CD4-positive, alpha-beta T cell treated with Interferon alpha-2 for 1 hour (primary cell): ENCODE measurements at places on chromosomes 1 and 21.

DNA sequence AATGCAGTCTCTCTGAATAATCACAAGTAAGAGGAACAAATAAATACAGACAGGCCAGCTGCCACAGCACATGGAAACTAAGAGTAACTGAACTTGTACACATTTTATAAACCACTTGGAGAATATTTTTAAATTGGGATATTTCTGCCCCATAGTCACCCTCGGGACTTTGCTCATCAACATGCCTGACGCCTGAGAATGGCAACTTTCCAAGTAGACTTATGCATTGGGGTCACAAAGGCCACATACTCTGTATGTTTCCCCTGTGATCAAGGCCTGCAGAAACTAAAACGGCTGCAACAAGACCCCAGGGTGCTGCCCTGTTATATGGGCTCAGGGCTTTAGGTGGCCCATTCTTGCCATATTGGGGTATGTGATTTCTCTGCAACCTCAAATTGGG, 38.3 kb upstream of the GJA5 start:
- DNase-seq = no peak

DNA sequence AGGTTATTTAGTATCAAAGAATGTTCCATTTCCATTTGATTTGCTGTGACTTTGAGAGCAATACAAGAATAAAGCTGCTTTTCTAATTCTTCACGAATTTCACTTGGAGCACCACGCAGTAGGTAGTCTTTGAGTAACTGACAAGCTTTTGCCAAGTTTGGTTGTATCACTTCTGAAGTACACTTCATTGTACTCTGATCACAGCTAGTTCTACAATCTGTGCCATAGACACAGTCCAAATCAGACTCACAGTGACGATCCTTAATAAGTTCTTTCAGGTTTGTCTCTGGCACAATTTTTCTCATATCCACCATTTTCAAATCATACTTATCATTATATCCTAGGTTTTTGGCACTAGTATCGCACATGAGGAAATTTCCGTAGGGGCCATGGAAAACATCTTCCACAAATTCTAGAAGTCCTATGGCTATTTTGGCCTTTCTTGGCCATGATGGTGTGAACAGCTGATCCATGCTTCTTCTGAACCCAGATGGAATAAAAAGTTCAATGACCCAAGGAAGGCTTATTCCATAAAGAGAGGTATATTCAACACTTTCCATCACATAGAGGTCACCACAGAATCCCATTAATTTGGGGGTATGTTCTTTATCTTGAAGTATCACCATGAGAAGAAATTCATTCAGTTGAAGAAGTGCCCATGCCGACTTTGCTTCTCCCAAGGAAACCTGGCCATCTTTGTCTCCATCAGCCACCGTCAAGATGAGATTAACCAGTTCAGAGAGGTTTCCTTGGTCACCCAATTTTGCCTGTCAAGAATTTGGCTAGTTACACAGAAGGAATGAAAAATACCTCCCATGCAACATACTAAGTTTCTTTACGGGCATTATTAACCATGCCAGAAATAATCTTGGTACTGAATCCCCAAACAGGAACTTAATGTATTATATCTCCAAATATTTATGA, 11.9 kb downstream of the RPL5 start:
- no peak for DNase-seq

DNA sequence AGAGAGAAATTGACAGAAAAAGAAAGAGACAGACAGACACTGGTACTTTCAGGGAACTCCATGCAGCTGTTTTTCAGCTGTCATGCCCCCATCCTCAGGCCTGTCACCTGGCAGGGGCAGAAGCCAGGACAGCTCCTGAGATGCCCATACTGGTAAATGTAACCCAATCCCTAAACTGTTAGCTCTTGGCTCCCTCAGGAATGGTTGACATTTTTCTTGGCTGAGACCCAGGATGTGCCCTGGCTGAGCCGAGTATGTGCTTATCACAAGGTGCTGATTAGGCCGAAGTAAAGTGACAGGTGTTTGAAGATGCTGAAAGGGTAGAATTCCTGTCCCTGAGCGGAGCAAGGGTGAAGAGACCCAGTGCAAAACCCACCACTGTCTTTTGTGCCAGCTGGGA, 50.7 kb downstream of the PGM1 start:
- no peak for DNase-seq

- DNase-seq = no peak
Measured at GRCh38 chr1:48920851-48921250, 144.2 kb upstream of the BEND5 start.

- DNase-seq = no peak
Measured at GRCh38 chr1:209803568-209803967, 2.4 kb downstream of the IRF6 start.

DNA sequence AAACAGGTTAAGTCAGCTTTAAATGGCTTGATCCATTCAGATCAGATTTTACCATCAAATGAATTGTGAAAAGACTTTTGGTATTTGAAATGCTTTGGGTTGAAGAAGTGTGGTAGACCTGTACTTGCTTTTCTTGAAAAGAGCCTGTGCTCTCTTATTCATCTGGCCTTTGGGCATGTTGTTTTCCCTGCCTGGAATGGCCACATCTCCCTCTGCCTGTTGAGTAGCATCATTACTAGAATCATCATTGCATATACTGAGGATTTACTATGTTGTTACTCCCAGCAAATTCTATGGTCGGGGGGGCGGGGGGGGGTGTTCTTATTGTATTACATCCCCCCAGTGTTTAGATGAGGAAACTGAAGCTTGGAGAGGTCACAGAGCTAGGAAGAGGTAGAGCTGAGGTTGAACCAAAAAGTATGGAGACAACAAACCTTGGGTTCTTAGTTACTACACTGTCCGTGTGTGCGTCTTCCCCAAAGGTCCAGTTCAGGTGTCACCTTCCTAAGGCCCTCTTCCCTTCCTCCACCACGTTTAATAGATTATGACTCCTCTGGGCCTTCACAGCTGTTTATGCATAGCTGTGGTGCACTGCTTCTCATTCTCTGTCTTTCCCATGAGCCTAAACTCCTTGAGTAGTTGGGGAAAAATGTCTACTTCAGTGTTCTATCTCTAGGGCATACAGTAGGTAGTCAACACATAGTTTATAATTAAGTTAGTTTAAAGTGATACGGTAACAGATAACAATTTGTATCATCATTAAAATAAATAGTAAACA, 246.4 kb upstream of the HOOK1 start:
- DNase-seq = no peak

GRCh38 chr1:10948463-10948775, 64.0 kb upstream of the TARDBP start:
- DNase-seq = no peak

- DNase-seq = no peak
Measured at GRCh38 chr1:235821361-235821981, 45.2 kb downstream of the LYST start.

DNA sequence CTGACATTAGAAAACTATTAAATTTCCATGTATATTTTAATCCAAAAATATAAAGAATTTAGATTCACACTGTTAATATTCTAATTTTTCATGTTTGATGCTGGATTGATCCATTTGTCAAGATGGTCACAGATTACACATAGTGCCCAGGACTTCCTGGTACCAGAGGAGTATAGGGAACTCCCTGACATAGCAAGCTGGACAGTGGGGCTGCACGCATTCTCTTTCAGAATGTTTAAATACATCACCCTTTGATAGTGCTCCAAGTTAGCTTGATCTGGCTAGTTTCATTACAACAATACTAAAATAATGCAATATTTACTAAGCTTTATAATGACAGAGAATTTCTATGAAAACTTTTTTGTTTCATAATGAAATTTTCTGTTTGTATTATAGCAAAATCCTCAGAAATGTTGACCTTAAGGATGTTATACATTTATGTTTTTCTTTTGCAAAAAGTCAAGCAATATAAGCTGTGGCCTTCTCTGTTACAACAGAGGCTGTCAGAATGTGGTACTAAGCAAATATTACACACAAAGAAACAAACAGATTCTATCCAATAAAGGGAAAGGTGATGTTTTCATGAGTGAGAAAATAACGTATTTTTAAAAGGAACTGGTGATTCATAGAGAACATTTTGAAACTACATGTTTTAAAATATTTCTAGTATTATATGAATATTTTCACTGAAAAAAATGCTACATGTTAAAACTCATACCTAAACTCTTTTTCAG, 84.7 kb downstream of the SLC35F3 start:
- no peak for DNase-seq

DNA sequence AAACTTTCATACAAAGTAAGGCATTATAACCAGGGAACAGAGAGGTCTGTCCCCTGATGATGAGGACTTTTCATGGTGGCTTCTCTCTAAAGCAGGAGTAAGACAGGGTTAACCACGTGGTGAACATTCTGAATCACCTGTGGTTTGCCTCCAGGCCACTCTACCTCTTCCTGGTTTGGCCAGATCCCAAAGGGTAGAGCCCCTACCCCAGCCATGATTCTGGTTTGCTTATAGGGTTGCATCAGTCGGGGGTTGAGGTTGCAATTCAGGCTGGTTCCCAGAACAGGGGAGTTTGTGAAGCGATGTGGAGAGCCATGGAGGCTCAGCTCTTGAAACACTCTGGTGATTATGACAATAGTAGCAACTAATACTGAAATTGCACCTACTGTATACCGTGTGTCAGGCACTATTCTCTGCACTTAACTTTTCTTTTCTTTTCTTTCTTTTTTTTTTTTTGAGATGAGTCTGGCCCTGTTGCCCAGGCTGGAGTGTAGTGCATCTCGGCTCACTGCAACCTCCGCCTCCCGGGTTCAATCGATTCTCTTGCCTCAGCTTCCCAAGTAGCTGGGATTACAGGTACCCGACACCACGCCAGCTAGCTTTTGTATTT, 8.3 kb downstream of the CNR2 start:
- DNase-seq = no peak

- DNase-seq = no peak
Measured at GRCh38 chr1:58592522-58593134, 15.6 kb upstream of the TACSTD2 start.

- DNase-seq = no peak
Measured at GRCh38 chr21:44943686-44944550, 4.1 kb downstream of the SLX9 start.

DNA sequence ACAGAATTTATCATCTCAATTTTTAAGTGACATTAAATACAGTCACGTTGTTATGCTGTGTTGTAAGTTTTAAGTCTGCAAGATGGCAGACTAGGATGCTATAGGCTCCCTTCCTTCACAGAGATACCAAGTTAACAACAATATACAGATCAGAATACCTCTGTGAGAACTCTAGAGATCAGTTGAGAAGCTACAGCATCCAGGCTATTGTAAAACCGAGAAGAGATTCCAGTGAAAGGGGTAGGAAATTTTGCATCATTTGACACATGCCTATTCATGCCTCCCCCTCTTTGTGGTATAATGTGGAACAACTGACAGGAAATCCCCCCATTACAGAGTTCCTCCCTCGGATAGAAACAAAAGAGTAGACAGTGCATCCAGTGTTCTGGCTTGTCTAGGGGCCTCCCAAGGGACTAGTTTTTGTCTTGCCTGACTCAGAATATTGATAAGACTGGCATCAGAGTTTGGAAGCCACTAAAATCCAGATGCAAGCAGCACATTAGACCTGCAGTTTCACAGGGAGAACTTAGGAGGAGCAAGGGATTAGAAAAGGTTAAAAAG, 80.6 kb downstream of the LBR start:
- DNase-seq = no peak

- DNase-seq = no peak
Measured at GRCh38 chr1:109433322-109433721, 7.1 kb upstream of the PSMA5 start.

GRCh38 chr1:154425172-154425571, 20.0 kb downstream of the IL6R start:
- DNase-seq = no peak

DNA sequence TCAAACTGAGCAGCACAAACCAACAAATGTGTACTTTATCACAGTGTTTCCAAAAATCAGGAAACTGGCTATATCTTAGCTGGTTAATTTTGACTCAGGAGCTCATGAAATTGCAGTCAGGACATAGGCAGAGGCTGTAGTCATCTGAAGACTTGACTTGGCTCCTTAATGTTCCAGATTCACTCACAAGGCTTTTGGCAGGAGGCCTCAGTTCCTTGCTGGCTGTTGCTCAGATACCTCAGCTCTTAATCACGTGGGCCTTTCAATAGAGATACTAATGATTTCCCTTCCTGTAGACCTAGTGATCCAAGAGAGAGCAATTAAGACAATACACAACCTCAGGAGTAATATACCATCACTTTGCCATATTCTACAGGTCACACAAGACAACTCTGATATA, 537.7 kb downstream of the BRINP3 start:
- DNase-seq = no peak

GRCh38 chr1:86169625-86170024, 13.1 kb upstream of the COL24A1 start:
- no peak for DNase-seq

DNA sequence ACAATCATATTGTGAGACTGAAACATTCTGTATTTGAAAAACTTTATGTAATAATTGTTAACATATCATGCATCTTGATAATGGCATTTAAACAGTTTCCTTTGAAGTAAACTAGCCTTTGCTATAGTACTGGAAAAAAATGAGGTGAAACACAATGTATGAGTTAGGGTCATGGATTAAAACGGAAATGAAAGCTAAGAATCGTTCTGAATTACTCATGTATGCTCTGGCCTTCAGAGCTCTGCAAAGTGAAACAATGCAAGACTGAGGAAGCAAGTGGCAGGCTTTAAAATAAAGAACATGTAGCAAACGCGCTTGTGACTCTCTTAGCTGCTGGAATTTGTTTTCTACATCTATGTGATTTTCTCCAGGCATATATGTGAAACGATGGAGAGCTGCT, 317.1 kb downstream of the DPYD start:
- DNase-seq = no peak

- DNase-seq = no peak
Measured at GRCh38 chr1:233055879-233056641, 105.6 kb downstream of the NTPCR start.

- DNase-seq = no peak
Measured at GRCh38 chr1:200542162-200542561, 78.4 kb downstream of the KIF14 start.

DNA sequence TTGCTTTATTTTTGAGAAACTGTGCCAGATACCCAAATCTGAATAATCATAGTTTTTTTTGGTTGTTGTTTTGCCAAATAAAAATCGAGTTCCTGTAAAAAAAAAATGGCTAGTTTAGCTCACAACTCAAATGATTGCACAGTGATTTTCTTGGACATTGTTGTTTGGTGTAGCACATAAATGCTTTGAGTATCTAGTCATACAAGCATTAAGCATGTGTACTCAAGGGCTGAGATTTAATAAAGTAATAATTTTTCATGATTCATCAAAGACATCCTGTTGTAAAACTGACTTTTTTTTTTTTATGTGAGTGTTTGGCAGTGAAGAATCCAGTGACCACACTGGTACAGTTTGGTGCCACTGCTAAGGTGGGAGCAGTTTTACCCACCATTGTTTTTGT, 18.8 kb downstream of the ITSN1 start:
- no peak for DNase-seq
